Right ventricle myocardium inferior (tissue), 1 donor: ENCODE measurements at places on chromosomes 6 and 20.
A peak's percentile ranks its signal among the peaks of the same experiment; 100 is the strongest.

- DNase-seq, result no peak
These were observed 118.7 kb downstream of the SYNDIG1 start for GRCh38 chr20:24588047-24588635.

DNA sequence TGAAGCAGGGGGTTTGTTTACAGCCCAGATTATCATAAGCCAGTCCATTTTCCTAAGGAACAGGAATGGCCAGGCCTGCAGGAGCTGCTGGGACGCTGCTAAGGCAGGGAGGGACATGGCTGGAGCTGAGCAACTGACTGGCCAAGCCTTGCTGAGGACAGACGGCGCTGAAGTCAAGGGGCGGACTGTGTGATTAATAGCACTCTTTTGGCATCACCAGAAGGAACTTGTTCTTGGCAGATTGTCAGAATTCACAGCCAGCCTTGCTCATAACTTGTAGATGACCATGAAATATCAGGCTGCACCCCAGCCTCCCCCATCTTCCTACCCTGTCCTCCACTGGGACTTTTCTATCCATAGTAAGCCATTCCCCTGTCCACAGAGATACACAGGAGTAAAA, 218.8 kb upstream of the RNF24 start:
- DNase-seq, result no peak

DNA sequence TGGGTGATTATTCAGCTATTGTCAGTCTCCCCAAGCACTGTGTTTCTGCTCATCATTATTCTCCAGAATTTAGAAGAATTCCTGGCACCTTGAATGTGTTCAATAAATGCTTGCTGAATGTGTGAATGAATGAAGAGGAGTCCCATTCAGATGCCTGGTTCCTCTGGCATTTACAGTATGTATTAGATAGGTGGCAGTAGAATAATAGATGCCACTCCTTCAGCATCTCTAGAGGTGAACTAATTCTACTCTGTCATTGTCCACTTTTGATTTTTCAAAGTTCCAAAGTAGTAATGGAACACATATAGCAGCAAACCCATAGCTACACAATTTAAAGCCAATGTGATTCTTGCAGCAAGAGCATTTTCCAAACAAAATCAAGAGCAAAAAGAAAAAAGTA, 118.9 kb upstream of the CEP162 start:
- DNase-seq, result no peak

DNA sequence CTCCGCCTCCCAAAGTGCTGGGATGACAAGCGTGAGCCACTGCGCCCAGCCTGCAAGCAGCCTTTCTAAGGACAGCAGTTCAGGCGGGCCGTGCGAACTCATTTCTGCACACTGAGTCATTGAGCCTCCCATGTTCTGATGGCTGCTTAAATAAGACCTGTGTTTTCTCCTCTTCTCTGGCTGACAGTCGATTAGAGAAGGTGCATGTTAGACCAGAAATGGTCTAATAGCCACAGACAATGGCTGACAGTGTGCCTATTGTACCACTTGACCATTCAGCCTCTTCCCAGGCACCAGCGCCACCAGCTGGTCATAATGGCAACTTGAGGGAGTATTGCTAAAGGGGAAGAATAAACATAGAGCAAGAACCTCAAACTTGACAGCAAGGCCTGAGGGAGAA, 6.2 kb downstream of the CST11 start:
- DNase-seq, result no peak

GRCh38 chr6:46090115-46091079, 39.4 kb upstream of the ENPP4 start:
- peak; percentile 69 for DNase-seq

DNA sequence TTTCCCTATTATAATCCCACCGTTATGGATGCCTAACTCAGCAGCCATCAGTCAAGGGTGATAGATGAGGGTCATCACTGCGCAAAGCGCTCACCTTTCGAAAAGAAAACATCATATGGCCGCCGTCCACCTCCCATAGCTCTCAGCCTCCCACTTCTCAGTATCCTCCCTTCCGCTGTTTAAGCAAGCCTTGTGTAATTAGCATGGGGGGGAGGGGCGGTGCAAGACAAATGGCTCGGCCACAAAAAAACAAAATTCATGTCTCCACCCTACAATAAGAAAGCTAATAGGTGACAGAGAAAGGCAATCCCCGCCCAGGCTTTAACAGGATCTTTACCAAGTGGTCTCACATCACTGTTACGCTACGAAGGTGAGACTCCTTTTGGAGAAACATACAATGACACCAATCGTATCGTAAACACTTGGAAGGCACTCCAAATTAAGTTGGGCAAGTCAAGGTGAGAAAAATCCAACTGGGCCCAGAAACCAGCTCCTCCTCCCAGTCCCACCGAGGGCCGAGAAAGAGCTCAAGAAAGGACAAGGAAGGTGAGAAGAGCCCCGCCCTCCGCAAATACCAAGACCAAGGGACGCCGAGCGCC, 645 bp downstream of the DDX39B start:
- peak; percentile 80 for DNase-seq

DNA sequence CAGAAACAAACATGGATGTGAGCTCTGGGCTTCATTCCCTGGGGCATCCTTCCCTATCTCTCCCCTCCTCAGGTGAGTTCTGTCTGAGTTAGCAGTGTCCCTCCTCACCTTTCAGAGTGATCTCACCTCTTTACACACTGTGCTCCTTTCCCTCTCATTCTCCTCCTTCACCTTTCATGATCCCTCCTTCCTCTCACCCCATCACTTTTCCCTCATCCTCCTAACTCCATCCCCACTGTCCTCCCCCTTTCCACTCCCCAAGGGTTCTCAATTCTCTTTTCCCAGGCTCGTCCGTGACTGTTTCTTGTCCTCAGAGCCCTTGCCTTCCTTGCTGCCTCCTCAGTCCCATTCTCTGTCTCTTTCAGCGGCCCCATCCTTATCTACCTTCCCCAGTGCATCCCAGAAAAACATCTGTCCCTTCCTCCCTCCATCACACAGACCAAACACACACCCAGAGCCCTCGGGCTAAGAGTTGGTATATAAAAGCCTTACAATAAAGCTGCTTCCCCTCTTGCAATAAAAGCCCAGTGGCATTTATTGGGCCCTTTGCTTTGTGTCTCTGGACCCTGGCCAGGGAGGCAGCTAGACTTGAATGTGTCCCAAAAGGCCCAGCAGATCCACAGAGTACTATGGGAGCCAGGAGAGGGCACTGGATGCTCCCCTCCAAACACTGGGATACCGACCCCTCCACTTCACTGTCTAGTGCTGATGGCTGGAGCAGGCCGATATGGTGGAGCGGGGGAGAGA, 1.9 kb downstream of the RNF39 start:
- DNase-seq, result no peak

- DNase-seq, result no peak
These were observed 191.0 kb downstream of the IBTK start for GRCh38 chr6:82056567-82056966.

- no peak for DNase-seq
These were observed 898.0 kb upstream of the EYS start for GRCh38 chr6:66605011-66605410.

DNA sequence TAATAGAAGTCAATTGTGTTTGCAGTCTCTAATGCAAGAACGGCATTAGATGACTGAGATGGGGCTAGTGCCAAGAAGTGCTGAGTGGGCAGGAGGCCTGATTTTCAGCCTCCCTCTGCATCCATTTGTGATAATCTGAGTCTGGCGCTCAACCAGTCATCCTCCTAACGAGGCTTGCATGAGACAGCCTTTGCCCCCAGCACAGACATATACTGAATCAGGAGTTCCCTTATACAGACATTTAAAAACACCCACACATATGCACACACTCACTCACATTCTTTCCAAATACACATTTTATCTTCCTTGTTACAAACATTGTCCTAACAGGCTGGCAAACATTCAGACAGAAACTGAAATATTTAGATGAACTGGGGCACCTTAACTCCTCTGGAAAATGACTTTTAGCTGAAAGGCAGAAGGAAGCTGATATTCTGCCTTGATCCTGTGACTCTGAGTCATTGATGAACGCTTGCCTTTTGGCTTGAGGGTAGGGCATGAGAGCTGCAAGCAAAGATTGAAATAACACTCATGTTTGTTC, 562.3 kb downstream of the DHX35 start:
- DNase-seq, result no peak

DNA sequence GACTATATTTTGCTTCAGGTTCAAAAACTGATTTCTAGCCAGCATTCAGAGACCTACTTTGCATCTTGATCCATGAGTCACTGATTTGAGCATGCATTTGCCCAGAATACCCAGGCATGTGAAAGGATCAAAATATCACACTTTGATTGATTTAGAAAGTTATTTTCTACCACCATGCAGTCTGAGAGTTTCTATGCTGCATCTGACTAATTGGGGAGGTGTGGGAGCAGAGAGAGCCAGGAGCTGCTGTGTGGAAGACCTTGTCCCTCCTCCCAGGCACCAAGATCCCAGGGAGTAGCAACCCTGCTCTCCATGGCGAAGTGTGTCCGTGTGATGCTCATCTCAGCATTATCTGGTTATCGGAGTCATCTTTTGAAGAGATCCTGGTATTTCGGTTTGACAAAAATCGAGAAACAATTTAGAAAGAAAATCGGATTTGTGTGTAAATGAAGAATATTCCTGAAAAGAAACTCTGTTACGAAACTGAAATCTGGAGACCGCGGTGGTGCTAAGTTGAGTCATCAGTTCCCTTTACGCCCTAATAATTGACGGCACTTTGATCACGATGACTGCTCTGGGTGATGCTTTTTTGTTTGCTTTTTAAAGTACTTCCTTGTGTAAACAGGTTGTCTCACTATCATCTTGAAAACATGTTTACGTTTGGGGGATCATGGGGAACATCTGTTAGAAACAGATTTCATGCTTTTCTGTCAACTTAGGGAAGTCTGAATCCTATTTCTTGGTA, 193.4 kb downstream of the BACH2 start:
- no peak for DNase-seq

DNA sequence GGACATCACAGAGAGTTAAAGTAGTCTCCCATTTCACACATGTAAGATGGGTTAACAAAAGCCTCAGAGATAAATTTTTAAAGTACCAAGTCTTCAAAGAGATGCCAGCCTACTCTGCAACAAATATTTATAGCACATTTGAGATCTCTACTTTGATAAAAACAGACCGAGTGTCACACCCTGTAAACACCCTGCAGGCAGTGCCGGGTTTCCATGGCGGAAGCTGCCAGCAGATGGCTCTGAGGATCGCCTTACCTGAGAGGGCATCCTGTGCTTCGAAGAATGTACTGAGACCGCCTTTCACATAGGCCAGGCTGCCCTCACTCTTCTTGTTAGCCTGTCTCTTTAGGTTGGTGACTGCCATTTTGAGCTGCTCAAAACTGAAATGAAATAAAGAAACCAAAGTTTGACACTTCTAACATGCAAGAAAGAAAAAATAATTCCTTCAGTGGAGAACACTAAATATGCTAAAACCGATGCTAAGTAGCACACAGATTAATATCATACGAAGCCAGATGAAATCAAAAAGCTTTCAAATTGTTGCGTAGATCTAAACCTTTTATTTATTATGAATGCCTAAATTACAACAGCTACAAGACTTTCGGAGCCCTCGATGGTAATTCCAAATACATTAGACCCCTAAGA, 39.3 kb downstream of the HUS1B start:
- DNase-seq, result no peak

- DNase-seq, result no peak
These were observed 8.4 kb upstream of the ABHD12 start for GRCh38 chr20:25399037-25399430.

DNA sequence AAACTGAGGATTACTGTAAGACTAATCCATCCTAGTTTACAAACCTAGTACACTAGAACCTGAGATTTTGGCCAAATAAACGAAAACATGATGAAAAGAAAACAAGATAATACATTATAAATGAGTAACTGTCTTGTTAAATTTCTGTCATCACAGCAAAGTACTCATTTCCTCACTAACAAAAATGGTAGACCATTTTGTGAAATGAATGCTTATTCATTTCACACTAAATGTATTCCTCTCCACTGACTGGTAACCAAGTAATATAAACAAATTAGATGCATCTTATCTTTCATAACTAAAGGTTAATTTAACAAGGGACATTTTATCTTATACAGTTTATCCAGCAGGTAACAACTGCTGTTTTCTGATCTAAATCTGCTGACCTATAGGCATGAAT, 143.7 kb downstream of the REV3L start:
- DNase-seq, result no peak

DNA sequence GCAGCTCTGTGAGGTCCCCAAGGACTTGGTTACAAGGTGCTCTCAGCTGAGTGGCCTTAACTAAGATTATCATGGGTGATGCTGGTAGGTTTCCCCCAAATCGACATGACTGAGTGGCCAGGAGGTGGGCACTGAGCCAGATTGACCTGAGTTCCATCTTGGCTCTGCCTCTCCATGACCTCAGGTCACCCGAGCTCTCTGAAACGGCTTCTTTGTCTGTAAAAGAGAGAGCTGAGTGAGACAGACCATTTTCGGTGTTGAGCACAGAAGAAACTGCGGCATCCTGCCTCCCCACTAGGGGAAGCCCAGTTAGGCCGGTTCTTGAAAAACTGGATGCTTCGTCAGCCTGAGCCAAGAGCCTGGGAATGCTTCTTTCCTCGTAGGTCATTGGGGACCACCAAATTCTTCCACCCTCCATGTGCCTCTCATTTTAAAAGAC, 14.1 kb upstream of the STX16 start:
- no peak for DNase-seq

DNA sequence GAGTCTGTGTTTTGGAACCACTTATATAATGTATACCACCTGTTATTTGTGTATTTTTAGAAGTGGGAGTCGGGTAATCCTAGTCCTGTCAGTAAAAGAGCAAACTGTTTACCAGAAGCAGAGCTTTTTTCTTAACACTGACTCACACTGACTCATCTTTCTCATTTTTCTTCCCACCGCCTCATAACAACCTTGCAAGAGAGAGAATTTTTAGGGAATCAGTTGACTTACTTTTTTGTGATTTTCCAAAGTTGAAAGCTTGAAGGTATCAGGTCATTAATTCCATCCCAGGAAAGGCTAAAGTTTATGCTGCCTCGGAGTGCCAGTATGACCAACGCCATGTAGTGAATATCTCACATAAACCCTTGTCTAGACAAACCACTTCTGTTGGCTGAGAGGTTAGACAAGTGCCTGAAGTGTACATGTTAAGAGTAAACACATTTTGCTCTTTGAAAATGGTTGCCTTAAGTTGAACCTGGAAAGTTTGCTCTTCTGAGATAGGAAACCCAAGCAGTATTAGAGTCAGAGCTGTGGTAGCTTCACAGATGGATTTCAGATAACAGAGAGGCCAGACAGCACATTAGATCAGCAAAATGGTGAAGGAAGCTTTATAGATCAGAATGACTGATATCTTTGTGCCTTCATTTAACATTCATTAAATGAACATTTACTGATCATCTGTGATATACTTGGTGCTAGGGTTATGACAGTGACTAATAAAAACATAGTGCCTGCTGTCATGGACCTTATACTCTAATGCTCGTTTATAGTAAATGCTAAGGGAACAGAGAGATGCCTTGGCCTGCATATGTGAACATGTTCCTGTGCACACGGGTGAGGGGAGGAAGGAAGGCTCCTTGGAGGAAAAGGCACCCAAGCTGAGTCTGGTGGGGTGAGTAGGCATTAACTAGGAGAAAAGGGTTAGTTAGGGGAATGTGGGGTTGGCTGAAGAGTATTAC, 29.1 kb upstream of the PKIG start:
- no peak for DNase-seq

GRCh38 chr6:125251516-125252220, 50.1 kb downstream of the HDDC2 start:
- DNase-seq, result no peak

- DNase-seq, result no peak
These were observed 311.1 kb upstream of the JAG1 start for GRCh38 chr20:10984913-10985312.
